ENCODE measurements at places on chromosomes 11 and 22.

- DNase-seq, result no peak
These were observed 60.8 kb downstream of the FBLN1 start for GRCh38 chr22:45563362-45564040.

DNA sequence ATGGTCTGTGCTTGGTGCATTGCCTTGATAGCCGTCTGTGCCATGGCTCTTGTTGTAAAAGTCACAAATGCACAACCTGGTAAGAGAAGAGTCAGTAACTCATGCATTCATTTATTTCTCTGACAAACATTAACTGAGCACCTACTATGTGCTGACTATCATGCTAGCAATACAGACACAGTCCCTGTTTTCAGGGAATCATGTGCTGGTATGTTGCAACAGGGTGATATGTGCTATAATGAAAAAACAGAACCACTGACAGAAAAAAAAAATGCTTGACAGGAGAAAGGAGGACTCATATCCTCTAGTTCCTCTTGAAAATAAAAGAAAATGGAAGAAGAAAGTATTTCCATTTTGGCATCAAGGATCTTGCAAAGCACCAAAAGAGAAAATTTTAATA, 34.5 kb upstream of the RAPSN start:
- no peak for DNase-seq

DNA sequence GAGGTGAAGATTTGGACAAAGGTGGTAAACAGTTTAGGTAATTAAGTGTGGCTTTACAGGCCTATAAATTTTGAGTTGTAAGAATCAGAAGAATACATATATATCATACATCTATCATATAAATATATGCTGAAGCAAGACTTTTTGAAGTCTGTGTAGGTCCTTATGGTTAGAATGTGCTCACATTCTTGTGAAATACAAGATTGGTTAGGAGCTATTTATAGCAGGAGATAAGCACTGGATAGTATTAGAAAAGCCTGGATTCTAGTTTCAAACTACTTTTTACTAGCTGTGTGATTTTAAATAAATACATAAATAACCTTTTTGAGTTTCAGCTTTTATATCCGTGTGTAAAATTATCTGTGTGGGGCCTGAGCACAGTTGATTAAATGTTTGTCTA, 42.3 kb downstream of the ANKRD42 start:
- DNase-seq, result no peak

DNA sequence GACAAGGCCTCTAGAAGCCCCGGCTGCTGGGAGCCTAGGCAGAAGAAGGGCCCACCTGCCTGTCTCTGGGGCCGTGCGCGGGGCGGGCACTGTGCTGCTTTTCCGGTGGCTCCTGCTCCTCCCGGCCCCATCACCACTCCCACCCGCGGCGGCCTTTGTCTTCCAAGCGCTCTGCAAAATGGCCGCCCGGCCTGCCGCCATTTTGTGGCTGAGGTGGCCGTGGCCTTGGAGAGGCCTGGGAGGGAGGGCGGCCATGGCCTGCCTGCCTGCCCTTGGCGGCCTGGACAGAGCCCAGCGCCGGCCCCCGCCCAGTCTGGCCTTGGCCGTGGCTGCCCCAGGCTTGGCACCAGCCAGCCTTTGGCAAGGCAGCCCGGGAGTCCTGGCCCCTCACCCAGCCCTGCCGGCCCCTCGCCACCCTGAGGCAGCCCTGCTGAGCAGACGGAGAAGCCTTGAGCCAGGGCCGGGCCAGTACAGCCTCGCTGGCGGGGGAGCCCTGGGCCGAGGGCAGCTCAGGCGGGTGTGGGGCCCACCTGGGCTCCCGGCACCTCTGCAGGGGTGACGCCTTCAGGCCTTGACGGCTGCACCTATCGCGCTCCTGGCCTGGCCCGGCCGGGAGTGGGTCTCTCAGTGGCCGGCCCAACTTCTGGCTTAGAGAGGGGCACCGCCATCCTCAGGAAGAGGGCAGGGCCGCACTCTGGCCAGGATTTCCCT, 46.0 kb upstream of the PPARA start:
- no peak for DNase-seq

DNA sequence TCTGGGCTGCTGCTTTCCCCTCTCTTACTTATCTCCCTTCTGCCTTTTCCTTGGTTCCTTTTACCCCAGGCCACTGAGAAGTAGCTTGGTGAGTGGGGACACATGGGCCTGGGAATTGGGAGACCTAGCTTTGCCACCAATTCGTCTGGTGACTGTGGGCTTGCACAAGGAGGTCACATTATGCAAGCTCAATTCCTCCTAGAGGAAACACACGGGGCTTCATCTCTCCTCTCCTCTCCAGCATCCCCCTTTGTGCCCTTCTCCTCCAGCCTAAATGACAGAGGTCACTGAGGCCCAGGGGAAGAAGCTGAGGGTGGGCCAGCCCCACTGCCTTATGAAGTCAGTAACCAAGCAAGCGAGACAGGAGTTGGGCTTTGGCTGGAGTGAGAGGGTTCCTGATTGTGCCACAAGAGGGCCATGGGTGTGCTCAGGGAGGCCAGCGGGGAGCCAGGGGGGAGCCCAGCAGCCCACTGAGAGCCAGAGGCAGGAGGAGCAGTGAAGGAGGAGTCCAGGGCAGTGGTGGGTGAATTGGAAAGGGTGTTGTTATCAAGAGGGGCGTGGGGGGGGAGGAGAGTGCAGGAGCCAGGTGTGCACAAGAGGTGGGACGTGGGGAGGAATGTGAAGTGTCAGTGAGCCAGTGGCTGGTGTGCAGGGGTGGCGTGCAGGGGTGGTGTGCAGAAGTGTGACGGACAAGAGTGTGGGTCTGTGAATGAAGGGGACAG, 2.0 kb downstream of the CLCF1 start:
- DNase-seq, result peak; percentile 67

GRCh38 chr11:43516316-43516850, 157.7 kb downstream of the TTC17 start:
- no peak for DNase-seq

GRCh38 chr22:45534339-45535192, 31.9 kb downstream of the FBLN1 start:
- DNase-seq, result no peak

DNA sequence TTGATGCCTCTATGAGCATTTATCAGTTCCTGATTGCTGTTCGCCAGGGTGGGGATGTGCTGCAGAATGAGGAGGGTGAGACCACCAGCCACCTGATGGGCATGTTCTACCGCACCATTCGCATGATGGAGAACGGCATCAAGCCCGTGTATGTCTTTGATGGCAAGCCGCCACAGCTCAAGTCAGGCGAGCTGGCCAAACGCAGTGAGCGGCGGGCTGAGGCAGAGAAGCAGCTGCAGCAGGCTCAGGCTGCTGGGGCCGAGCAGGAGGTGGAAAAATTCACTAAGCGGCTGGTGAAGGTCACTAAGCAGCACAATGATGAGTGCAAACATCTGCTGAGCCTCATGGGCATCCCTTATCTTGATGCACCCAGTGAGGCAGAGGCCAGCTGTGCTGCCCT, 2.7 kb downstream of the FEN1 start:
- DNase-seq, result no peak

- no peak for DNase-seq
These were observed 12.3 kb downstream of the LARGE2 start for GRCh38 chr11:45934580-45935318.

DNA sequence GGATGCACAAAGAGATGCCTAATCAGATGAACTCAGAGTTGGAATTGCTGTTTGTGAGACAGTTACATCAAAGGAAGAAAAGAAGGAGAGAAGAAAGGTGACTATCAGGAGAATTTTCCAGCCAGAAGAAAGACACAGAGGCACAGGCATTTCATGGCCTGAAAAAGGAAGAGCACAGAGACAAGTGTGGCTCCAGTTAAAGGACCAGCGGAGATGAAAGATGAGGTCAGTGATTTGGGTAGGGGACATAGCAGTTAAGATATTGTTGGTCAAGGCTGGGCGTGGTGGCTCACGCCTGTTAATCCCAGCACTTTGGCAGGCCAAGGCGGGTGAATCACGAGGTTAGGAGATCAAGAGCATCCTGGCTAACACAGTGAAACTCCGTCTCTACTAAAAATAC, 3.4 kb upstream of the ZNF280A start:
- DNase-seq, result no peak

GRCh38 chr11:12983336-12983735, 25.8 kb upstream of the RASSF10 start:
- DNase-seq, result no peak

GRCh38 chr22:21634081-21634480, 1.5 kb downstream of the CCDC116 start:
- DNase-seq, result no peak

GRCh38 chr11:45025716-45026492, 75.2 kb upstream of the TP53I11 start:
- DNase-seq, result no peak

GRCh38 chr22:37824674-37825641, 1.8 kb downstream of the GALR3 start:
- DNase-seq, result peak; percentile 29

GRCh38 chr11:78318321-78319114, 99.1 kb downstream of the GAB2 start:
- DNase-seq, result no peak

DNA sequence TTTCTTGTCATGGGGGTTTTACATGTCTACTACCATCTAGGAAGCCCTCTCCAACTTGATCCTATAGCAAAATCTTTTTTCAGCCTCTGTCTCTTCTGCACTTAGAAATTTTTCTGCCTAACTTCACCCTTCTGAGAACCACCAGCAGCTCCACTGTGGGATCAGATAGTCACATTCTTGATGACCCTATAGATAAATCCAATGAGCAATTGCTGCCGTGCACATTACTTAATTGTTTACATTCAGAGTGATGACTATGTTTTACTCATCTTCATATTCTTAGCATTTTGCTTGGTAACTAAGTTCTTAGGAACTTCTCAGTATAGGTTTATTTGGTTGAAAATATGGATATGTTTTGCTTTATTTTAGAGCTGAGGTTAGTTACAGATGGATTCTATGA, 12.4 kb upstream of the ETS1 start:
- DNase-seq, result peak; percentile 77

DNA sequence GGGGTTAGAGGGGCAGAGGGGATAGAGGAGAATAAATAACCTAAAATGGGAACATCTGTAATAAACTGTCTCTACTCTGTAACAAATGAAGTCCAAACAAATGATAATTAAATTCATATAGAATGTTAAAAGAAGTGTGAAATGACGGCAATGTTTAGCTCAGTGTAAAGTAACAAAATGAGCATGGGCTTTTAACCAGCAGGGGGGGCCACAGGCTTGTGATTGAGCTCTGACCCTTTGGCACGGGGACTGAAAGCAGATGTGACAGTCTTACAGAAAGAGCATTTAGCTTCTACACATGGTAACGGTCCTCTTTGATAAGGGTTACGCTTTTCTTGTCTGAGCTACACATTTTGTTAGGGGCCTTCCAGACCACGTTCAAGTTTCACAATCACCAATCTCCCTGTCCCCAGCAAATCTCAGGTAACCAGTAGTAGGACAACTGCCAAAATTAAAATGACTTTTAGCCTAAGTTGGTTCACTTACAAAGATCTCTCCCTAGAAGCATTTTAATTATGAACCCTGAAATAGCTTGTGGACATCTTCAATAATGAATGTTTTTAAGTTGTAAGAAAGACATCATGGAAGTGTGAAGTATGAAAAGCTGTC, 262.5 kb downstream of the DCDC1 start:
- DNase-seq, result peak; percentile 46

GRCh38 chr11:7031471-7031871, 11.2 kb downstream of the NLRP14 start:
- DNase-seq, result no peak

DNA sequence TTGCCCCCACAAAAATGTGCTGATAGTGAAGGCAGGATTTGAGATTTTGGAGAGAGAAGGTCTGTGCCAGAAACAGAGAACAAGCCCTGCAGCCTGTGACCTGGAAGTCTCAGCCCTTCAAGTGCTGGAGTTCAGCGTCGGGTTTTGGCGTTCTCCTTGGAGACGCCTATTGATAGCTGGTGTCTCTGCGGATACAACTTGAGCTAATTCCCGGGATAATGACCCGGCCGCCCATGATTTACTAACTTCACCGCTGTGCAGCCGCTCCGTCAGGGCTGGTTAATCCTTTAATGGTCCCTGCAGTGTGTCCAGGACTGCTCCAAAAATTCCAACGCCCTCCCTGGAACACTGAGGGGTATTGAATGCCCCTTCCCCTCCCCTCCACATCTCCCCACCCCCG, 76.6 kb downstream of the WT1 start:
- DNase-seq, result no peak

- no peak for DNase-seq
These were observed 20.8 kb downstream of the CARS1 start for GRCh38 chr11:3036419-3036818.

GRCh38 chr11:114058871-114059277, 637 bp upstream of the ZBTB16 start:
- no peak for DNase-seq

- DNase-seq, result no peak
These were observed 38.5 kb upstream of the GRK2 start for GRCh38 chr11:67227726-67228125.

DNA sequence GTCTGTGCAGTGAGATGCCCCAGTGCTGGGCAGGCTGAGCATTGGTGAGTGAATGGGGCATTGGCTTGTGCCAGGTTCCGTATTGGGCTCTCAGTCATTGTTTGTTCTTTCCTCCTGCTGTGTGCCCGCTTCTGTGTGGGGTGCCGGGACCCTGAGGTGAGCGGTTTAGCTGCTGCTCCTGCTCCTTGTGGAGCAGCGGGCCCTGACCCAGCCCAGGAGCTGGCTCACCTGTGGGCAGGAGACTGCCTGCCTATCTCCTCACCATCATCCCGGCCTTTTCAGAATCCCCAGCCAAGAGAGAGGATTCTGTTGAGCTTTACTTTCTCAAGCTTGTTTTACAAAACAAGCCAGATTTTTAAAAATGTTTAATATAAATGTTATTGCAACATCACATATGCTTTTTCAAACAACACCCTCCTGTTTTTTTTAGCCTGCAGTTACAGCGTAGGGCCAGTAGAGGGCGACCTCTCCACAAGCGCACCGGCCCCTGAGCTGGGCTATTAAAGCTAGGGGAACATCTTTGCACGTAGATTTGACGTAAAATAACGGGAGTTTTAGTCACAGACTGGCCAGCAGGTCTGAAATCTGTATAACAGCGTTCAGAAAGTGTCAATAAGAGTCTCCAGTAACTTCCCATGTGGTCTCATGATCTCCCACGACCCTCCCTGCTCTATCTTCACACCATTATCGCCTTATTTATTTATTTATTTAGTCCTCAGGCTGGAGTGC, 25.1 kb upstream of the RELT start:
- DNase-seq, result peak; percentile 63

DNA sequence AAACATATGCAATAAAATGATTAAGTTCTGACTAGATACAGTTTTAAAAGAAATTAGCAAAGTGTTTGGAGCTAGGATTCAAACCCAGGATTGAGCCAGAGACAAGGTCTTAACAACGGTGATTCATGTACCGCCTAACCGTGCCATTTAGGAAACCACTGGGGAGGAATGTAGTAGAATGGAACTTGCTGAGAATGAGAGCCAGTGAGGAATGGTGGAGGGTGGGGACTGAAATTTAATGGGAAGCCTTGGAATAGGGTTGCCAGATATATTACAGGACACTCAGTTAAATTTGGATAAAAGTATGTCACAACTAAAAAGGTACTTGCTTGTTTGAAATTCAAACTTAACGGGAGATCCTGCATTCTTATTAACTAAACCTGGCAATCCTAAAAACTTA, 30.4 kb upstream of the TMEM86A start:
- no peak for DNase-seq

Measured in fibroblast of skin of back (primary cell).